ENCODE measurements at places on chromosomes 16 and 17.

- no peak for DNase-seq
Measured at GRCh38 chr16:75236232-75236631, 15.2 kb downstream of the BCAR1 start.

DNA sequence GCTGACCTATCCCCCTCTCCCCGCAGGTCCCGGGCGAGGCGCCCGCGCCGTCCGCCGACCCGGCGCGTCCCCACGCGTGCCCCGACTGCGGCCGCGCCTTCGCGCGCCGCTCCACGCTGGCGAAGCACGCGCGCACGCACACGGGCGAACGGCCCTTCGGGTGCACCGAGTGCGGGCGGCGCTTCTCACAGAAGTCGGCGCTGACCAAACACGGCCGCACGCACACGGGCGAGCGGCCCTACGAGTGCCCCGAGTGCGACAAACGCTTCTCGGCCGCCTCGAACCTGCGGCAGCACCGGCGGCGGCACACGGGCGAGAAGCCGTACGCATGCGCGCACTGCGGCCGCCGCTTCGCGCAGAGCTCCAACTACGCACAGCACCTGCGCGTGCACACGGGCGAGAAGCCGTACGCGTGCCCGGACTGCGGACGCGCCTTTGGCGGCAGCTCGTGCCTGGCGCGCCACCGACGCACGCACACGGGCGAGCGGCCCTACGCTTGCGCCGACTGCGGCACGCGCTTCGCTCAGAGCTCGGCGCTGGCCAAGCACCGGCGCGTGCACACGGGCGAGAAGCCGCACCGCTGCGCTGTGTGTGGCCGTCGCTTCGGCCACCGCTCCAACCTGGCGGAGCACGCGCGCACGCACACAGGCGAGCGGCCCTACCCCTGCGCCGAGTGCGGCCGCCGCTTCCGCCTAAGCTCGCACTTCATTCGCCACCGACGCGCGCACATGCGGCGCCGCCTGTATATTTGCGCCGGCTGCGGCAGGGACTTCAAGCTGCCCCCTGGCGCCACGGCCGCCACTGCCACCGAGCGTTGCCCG lies 10.3 kb downstream of the ZNF771 start:
- DNase-seq: peak; percentile 94

DNA sequence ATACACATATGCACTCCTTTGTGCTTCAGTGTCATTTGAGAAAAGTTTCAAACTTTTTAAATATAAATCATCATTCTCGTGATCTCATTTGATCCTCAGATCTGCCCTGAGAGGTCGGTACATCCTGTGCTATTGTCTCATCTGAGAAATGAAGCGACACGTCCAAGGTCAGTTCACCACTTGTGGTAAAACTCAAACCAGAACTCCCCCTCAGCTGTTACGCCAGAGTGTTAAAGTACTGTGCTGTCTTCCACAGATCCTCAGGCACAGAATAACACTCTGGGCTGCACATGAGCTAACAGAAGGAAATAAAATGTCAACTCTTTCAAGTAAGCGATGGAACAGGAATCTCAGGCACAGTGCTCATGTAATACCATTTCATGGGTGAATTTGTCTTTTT lies 31.4 kb downstream of the ANKFN1 start:
- DNase-seq: no peak

DNA sequence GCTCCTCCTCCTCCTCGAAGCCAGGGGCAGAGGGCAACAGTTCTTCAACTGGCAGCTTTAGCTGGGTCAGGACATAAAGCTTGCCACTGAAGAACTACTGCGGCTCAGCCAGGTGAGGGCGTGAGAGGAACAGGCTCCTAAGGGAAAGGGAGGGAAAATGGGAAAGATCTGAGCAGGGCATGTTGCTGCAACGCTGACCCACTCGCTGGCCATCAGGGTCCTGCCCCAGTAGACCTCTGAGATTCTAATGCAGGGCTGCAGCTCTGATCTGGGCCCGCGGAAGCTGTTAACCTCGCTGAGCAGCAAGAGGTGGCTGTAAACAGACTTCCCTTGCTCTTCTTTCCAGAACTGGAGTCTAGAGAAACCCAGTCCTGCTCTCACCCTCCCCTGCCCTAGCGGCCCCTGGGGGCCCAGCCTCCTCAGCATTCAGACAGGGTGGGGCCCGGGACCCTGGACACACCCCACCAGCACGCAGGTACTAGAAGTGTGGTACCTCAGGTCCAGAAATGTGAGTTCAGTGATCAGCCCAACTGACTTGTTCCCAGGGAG lies 3.8 kb upstream of the TLCD2 start:
- no peak for DNase-seq

DNA sequence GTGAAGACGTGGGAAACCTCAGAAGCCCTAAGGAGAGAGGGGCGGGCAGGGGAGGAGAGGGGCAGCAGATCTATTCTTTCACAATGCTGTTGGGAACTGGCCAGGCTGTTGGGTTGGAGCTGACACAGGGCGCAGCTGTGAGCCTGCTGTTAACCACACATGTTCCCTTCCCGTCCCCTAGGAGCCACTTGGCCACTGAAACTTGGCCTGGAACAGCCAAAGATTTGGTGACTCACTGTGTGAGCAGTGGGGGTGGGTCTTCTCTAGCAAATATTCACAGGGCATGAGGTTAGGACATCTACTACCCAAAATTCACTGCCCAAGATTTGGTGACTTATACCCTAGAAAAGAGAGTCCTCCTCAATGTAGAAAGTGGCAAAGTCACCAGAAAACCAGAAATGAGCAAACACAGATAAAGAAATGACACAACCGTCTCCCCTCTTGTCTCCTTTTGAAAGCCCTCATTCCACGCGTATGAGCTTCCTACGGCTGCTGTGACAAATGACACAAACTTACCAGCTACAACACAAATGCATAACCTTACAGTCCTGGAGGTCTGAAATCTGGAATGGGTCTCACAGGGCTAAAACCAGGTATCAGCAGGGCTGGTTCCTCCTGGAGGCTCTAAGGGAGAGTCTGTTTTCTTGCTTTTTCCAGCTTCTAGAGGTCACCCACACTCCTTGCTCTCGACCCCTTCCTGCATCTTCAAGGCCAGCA lies 6.3 kb downstream of the TBC1D16 start:
- no peak for DNase-seq

All from NT2/D1 (cell line).